T follicular helper cell (primary cell): ENCODE measurements at places on chromosomes 2 and 18.

DNA sequence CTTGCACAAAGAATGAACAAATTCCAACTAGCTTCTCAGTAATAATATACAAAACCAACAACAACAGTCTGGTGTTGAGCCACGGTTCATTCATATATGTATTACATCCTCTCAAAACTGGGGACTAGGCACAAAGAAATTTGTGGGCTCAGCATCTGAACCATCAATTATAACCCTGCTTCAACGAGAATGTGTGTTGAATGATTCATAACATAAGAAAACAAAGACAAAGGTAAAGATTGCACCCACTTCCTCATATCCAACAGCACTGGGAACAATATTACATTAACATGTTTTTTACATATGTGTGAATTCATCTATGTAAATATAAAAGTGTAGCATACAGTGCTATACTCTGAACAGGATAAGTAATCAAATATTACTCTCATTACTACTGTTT, 144.8 kb downstream of the CDH2 start:
- DNase-seq = no peak

DNA sequence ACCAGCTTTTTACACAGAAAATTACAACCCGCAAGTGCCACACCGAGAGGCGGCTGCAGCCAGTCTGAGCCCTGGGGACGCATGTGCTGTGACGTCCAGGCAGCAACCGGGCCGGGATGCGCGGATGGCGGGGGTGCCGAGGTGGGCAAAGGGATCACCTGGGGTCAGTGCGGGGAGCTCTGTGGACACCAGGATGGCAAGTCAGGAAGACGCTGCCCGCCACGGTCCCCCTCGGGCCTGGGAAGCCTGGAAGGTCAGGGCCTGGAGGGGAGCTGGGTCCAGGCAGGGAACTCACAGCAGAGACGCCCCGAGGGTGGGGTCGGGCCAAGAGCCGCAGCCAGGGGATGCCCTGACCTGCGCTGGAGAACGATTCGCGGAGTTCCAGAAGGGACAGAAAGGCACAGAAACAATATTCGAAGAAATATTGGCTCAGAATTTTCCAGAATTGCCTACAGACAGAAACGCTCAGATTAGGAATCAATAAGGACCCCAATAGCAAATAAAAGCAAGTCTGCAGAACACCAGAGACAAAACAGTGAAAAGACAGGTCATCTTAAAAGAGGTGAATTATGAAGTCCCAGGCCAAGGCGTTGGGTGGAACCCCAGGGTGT, 11.7 kb upstream of the KIF1A start:
- DNase-seq = no peak

GRCh38 chr2:97774425-97774824, 61.0 kb downstream of the ZAP70 start:
- DNase-seq = no peak

- DNase-seq = no peak
These were observed 284.8 kb upstream of the HS6ST1 start for GRCh38 chr2:128603411-128603924.

DNA sequence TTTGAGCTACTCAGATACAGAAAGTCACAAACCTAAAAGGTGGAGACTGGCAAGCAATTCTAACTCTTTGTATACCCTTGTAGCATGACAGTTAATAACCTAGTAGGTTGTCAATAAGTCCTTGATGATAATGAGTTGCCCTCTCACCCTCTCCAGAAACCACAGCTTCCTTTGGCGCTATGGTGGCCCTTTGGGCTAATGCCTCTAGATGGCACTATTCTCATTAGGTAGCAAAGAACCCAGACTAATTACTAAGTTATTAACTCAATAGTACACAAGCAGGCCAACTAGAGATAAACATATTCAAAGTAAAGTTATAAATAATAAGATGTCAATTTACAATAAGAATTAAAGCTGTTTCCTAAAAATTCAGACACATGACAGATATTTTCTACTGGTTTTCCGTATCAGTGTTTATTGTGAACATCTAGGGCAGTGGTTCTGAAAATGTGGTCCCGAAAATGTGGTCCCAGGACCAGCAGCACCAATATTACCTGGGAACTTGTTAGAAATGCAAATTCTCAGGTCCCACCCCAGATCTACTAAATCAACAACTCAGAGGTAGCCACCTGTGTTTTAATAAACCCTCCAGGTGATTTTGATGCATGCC, 41.1 kb downstream of the LDAH start:
- DNase-seq = peak; percentile 3
